ENCODE measurements at places on chromosomes 1 and 21.

GRCh38 chr1:175689396-175689795, 54.0 kb downstream of the TNR start:
- DNase-seq: no peak

- no peak for DNase-seq
These were observed 114.5 kb downstream of the DSCAM start for GRCh38 chr21:40732253-40733023.

- no peak for DNase-seq
These were observed 16.8 kb downstream of the TAF13 start for GRCh38 chr1:109059026-109059425.

GRCh38 chr1:67850611-67851075, 17.4 kb upstream of the GNG12 start:
- DNase-seq: no peak

Measured in DMS 273 treated with DMSO at 0.1 percent for 48 hours (cell line).